Ureter (tissue), 1 donor: ENCODE measurements at places on chromosomes 5 and 9. TPM values are rescaled to one million over a fixed set of nuclear protein-coding genes. Genes with fewer than 3 reads are reported as not detected.

DNA sequence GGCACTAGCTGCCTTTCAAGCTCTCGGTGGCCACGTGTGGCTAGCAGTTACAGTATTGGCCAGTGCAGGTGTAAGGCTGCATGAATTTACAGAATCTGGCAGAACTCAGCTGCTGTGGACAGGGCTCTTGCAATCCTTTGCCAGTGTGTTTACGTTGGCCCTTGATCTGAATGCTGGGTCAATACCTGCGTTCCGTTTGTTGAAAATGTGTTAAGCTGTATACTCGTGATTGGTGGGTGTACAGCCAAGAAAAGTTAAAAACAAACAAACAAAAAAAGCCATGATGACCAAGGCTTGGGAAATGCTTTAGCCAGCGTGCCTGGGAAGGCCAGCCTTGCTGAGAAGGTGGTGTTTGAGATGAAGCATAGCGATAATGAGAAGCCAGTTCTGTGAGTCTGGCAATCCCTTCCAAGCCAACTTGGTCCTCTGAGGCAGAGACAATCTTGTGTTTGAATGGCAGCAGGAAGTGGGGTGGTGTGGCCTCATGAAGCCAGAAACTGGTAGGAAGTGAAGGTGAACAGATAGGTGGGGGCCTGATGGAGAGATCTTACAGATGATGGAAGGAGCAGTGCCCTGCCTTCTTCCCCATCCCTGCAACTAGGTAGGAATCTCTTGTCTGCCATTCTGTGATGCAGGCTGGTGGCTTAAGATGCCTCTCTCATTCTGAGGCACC, 820 bp upstream of the CFAP90 start:
- peak; percentile 47 for DNase-seq

GRCh38 chr9:74935008-74935407, 17.7 kb downstream of the C9orf40 start:
- no peak for DNase-seq

DRD1 gene
- total RNA-seq: 2.9 TPM

GRCh38 chr9:4333787-4334186, 33.9 kb upstream of the GLIS3 start:
- DNase-seq: no peak

DNA sequence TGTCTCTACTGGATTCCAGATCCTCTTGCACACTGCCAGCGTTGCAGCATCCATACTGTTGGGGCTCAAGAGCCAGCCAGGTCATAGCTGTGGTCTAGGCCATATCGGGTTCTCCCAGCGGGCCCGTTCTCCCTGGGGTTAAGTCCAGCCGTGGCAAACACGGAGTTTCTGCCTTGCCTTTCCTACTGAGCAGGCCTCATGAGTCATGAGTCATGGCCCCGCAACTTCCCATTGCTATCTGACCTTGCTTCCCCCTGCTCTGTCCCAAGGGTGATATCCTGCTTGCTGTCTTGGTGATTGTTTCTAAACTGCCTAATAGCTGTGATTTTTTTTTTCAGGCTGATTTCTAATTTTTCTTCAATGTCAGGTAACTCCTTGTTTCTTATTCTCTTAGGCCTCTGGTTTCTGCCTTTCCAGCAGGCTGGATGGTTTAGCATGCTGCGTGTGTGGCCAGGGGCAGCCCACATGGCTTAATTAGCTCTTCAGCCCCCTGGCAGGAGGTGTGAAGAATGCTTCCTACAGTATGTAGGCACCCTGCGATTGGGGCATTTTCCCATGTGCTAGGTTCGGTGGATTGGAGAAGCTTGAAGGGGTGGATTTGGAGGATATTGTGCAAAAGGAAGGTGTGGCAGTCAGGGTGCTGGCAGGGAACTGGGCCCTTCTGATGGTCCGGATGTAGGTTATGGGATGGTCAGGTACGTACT, 18.7 kb downstream of the DAPK1 start:
- no peak for DNase-seq
